ENCODE measurements at places on chromosomes 2 and 18. TPM values are rescaled to one million over a fixed set of nuclear protein-coding genes. Genes with fewer than 3 reads are reported as not detected.
A peak's percentile ranks its signal among the peaks of the same experiment; 100 is the strongest.

DNA sequence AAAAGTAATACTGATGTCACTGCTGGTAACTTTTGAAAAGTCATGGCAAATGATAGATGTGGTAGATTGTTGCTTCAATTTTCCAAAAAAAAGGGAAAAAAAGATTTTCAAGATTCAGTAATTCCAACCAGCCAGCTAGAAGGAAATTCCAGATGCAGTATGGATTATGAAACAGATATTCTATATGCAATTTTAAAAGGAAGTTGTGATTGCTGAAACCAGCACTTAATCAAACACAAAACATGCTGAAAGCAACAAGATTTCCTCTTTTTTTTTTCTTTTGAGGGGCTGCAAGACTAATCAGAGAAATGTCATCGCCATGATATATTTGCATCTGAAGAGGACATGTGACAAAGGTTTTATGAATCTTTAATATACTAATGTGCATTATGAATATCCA is 5.1 kb upstream of the HNMT start:
- no peak for DNase-seq

DNA sequence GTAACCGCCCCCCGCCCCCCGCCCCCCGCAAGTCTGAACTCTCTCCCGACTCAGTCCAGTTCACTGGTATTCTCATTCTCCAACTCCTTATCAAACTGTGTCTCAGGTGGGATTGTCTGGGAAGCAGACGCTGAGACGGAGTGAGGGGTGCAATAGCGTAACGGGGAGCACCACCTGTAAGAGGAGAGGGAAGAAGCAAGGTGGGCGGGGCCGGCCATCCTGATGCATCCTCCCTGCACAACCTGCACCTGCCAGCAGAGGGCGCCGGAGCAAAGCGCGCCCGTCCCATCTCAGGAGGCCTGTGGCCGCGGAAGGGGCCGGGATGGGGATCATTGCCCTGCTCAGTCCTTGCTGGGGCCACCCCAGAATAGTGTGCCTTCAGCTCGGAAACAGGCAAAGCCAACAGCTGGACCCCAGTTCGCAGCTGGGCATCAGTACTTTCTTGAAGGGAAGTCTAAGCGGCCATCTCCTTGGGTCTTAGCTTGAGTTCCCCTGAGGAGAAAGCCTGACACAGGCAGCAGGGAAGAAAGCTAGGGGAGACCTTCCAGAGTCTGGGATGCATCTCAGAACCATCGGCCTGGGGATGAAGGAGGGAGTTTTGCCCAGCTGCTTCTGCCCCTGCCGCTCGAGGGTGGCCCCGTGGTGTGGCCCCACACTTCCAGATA is 208.0 kb downstream of the TFCP2L1 start:
- no peak for DNase-seq

GRCh38 chr2:241545106-241545505 is 13.4 kb upstream of the BOK start:
- no peak for DNase-seq

DNA sequence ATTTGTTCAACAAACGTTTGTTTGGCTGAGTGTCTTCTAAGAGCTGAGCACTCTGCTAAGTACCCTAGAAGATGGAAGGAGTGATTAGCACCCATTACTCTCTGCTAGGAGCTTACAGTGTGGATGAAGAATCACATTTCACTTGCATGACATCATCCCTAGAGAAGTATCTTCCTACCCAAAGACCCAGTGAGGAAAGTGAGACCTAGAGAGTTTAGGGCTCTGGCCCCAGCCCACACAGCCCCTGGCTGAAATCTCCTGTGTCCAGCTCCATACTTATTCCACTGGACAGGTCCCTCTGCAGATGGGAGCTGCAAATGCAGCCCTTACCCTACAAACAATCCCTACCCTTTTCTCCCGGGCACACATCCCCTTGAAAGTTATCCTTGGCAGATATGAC is 26.8 kb upstream of the EPAS1 start:
- DNase-seq: no peak

- no peak for DNase-seq
Observed at GRCh38 chr2:221802089-221802488, 230.0 kb upstream of the EPHA4 start.

- no peak for DNase-seq
Observed at GRCh38 chr2:12867631-12868287, 151.0 kb downstream of the TRIB2 start.

- DNase-seq: no peak
Observed at GRCh38 chr2:206341396-206341795, 66.9 kb downstream of the ZDBF2 start.

DNA sequence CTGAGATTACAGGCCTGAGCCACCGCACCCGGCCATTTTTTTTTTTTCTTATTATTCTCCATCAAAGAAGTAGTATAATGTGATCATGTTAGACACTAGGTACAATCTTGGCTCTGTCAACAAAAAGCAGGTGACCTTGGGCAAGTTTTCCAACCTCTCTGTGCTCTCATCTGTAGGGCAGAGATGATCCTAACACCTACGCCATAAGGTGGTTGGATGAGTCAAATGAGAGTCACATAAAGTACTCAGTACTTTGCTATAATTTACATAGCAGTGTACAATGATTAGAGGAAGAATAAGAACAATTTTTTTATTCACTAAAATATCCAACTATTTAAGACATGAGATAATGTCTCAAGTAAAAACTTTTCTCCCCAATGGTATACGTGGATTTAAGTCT is 128.6 kb downstream of the TGIF1 start:
- no peak for DNase-seq

GRCh38 chr2:238320648-238321281 is 447 bp downstream of the TRAF3IP1 start:
- DNase-seq: no peak

GRCh38 chr2:73091164-73091563 is 19.7 kb upstream of the SFXN5 start:
- no peak for DNase-seq

DNA sequence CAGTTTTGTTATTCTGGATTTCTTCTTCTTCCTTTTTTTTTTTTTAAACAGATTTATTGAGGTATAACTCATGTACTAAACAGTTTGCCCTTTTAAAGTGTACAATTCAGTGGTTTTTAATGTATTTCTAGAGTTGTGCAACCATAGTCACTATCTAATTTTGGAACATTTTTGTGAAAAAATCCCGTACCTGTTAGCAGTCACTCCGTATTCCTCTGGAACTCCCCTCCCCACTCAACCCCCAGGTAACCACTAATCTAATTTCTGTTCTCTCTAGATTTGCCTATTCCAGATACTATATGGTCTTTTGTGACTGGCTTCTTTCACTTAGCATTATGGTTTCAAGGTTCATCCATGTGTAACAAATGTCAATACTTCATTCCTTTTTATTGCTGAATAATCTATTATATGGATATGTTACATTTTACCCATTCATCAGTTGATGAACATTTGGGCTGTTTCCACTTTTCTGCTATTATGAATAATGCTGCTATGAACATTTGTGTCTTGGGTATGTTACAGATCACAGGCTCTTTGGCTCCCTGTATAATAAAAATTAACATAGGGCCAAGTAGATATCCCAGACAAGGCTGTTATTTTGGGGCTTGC is 21.9 kb downstream of the EHBP1 start:
- no peak for DNase-seq

GRCh38 chr2:129193961-129194360 is 785.5 kb upstream of the RAB6C start:
- DNase-seq: no peak

DNA sequence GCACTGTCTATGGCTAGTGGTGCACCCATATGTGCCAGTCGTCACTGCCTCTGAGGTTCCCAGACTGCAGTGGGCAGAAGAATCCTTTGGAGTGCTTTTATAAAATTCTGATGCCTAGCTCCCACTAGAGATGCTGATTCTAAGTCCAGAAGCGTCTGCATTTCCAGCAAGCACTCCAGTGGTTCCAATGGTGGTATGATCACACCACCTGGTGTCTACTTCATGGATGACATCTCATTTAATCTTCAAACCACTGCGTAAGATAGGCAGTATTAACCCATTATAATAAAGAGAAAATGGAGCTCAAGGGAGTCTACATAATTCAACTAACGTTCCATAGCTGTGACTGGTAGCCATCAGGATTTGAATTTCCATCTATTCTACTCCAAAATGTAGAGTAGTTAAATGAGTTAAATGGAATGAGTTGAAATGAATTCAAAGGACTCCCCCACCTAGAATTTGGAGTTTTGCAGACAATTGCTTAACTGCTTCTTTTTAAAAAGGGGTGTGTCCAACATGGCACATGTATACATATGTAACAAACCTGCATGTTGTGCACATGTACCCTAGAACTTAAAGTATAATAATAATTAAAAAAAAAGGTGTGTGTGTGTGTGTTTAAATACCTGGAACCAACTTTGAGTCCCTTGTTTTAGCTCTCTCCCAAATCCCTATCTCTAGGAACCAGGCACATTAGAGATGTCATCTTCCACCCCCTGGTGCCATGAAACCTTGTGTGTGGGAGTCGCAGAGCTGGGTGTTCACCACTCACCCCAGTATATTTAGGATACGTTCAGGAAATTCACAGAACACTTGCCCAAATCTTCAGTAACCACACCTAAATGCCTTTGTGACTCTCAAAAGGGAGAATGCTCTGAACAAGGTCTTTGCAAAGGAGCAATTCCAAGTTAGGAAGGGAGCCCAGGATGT is 14.1 kb downstream of the LAMA3 start:
- no peak for DNase-seq

DNA sequence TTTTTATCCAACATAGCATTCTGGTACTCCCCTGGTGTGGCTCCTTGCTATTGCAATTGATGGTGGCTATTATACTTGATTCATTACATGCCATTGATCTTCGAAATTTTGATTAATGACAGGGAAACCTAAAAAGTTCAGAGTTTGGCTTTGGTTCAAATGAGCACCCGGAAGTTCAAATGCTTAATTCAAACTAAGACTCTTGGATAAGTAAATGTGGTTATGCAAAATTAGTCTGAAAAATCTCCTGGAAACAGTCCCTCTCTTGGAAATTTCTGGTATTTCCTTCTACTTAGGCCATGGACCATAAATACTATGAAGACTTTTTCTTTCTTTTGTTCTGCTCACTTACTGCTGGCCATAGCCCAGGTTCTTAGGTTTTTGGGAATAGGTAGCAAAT is 65.3 kb upstream of the SMIM21 start:
- DNase-seq: no peak

DNA sequence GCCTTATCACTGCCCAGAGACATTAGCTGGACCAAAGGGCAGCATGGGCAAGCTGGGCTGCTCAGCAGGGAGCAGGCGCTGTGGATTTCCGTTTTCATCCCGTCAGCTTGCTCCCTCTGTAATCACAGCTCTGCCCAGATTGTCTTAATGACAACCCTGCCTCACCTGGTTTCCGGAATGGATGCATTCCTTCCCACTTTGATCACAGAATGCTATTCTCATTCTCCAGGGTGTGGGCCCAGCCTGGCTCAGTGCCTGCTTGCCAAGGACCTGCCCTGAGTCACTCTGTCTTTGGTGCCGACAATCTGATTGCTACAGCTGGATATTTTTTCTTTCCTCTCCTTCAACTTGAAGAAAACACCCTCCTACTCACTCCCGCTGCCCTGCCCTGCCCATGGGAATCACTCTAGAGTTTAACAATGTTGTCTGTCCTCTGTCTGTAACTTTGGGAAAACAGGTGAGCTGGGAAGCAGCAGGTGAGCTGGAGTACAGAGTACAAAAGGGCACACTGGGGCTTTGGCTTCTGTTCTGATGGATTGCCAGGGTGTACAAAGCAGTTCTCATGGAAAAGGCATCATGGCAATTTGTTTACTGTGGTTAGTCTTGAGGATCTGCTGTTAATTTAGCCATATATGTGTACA is 27.2 kb upstream of the FAM136A start:
- DNase-seq: peak; percentile 23

- no peak for DNase-seq
Observed at GRCh38 chr2:27871802-27872201, 18.4 kb downstream of the RBKS start.

DNA sequence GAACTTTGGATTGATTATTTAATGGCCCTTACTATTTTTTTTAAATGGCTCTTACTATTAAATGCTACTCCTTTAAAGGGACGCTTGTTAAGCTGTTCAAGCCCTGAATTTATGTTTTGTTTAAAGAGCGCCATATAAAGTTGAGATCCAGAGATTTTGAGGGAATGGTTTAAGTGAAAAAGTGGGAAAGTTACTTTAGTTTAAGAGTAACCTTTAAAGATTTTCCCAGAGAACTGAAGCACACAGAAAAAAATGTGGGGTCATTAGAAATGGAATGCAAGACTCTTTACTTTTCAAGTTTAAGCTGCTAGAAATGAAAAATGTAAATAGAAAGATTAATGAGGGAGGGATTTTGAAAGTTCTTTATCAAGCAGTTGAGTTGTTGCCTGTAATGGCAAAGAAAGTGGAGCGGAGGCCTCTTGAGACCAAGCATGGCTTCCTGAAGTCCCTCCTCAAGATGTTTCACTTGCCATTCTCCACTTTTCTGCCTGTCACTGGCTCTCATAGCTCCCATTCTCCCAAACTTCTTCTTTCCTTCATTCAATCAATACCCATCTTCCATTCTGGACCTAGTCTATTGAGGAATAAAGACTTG is 93.2 kb downstream of the KCNS3 start:
- DNase-seq: no peak

The OBSL1 gene
- total RNA-seq: 135 TPM

The GTF2A1L gene
- total RNA-seq: not detected

The DNER gene
- 14.6 TPM for total RNA-seq

The EPG5 gene
- total RNA-seq: 18.3 TPM

The DLX1 gene
- not detected for total RNA-seq

The ICOS gene
- not detected for total RNA-seq

The CNTNAP5 gene
- 0.17 TPM for total RNA-seq

The DNAH6 gene
- 0.31 TPM for total RNA-seq

The DHRS9 gene
- not detected for total RNA-seq

The PROM2 gene
- 3.8 TPM for total RNA-seq
